ENCODE measurements at places on chromosomes 2 and 18.

DNA sequence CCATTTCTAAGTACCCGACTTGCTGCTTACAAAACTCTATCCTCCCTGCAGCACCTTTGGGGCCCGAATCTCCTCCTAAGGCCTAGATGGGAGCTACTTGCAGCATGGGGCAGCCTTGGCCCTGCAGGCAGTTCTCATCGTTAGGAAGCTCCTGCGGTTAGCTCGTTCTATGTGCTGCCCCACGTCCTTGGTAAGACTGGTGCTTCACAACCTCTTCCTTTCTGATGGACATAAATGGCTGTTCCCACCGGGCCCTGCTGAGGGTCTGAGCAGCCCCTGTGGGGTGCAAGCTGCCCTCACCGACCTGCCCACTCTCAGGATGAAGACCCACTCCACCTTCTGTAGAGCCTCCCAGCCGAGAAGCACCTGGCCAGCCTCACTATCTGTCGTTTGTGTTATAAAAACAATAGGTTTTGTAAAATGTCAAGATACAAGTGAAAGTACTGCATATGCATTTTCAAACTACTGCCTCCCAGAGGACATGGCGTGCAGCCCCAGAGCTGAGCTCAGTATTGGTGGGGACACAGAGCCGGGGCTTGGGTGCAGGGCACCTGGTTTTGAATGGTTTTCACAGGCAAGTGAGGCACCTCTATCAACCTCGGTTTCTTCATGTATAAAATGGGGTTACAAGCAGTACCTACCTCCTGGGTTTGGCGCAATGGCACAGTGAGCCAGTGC is 19.4 kb downstream of the OTOF start:
- no peak for DNase-seq
- H3K36me3 ChIP-seq = no peaks in the 10 kb centered on the region
- H3K4me3 ChIP-seq = no peak overlapping the region
- no peaks in the 10 kb centered on the region for H3K4me1 ChIP-seq
- H3K27ac ChIP-seq = no peak overlapping the region

DNA sequence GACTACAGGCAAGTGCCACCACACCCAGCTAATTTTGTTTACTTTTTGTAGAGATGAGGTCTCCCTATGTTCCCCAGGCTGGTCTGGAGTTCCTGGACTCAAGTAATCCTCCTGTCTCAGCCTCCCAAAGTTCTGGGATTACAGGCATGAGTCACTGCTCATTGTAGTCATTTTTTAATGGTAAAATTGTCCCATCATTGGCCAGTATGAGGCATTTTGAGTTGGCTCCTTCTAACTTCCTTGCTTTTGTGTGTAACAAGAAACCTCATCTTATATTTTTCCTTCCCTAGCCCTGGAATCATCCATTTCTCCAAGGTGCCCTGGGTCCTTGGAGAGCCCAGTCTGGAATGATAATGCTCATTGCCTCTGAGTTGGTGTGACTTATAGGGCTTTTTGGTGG is 148.5 kb downstream of the INHBB start:
- H3K27ac ChIP-seq = no peak overlapping the region
- H3K4me1 ChIP-seq = no peaks in the 10 kb centered on the region
- H3K4me3 ChIP-seq = no peak overlapping the region
- DNase-seq = no peak

DNA sequence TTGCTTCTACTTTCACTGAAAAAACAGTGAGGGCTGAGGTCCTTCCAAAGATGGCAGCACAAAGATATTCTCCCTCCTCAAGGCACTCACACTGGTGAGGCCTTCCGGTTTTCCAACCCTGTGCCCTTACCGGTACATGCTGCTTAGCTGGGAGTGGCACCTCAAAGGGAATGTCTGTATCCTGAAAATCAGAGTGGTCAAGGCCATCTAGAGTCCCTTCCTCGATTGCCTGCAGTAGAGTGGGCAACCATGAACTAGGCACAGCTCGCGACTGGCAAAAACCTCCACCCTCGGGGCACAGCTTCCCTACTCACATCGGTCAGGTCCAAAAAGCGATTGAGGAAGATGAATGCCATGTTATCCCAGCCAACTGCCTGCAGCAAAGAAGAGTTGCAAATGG is 3.4 kb downstream of the KRTCAP3 start:
- H3K36me3 ChIP-seq = peaks cover 7% of the 10 kb centered on the region
- H3K4me1 ChIP-seq = peaks cover 32% of the 10 kb centered on the region
- H3K4me3 ChIP-seq = no peak overlapping the region

GRCh38 chr18:70489986-70490933 is 201.4 kb downstream of the SOCS6 start:
- H3K4me1 ChIP-seq = no peaks in the 10 kb centered on the region
- no peak overlapping the region for H3K27ac ChIP-seq
- H3K27me3 ChIP-seq = peaks cover 4% of the 10 kb centered on the region
- DNase-seq = peak; percentile 50
- no peak overlapping the region for H3K4me3 ChIP-seq

GRCh38 chr2:187117483-187117882 is 268.5 kb upstream of the ZSWIM2 start:
- H3K27ac ChIP-seq = no peak overlapping the region
- H3K27me3 ChIP-seq = no peaks in the 10 kb centered on the region
- no peak for DNase-seq
- no peaks in the 10 kb centered on the region for H3K36me3 ChIP-seq
- H3K4me1 ChIP-seq = no peaks in the 10 kb centered on the region

DNA sequence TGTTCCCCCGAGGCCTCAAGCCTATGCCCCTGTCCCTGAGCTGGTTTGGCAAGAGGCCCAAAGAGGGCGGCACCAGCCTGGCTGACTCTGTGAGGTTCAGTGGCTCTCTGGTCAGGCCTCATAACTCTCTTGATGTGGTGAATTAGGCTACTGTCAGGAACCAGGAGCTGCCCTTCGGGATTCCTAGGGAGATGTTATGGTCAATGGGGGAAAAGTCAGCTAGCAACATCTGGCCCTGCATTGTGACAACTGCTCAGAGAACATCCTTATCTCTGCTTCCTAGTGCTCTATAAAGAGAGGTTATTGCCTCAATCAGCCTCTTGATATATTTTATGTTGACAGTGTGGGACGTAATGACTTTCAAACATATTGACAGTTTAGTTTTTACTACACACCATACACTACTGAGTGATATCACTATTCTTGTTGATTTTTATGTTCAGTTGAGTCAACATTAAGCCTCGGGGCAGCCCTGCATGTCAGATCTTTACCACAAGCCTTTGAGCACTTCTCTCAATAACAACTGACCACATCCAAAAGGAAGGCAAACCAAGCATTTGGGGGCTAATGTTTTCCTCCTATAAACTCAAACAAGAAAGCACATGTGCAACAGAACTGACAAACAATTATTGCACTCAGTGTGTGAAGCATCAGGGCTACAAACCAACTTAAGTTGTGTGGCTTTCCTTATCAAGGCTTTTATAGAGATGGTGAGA is 448.3 kb upstream of the SLC14A2 start:
- DNase-seq = no peak
- H3K27me3 ChIP-seq = no peaks in the 10 kb centered on the region
- H3K27ac ChIP-seq = no peak overlapping the region
- H3K4me3 ChIP-seq = no peak overlapping the region
- H3K4me1 ChIP-seq = peaks cover 7% of the 10 kb centered on the region

GRCh38 chr2:21054011-21054410 is 10.1 kb upstream of the APOB start:
- no peak for DNase-seq
- H3K4me3 ChIP-seq = no peak overlapping the region
- H3K27me3 ChIP-seq = no peaks in the 10 kb centered on the region
- H3K36me3 ChIP-seq = no peaks in the 10 kb centered on the region
- no peaks in the 10 kb centered on the region for H3K4me1 ChIP-seq
- no peak overlapping the region for H3K27ac ChIP-seq

- H3K4me1 ChIP-seq = no peaks in the 10 kb centered on the region
- H3K4me3 ChIP-seq = no peak overlapping the region
- no peaks in the 10 kb centered on the region for H3K36me3 ChIP-seq
- DNase-seq = no peak
Observed at GRCh38 chr2:120780402-120780801, 44.7 kb downstream of the GLI2 start.

Measured in body of pancreas (tissue), 4 donors.